NCI-H748 treated with DMSO at 0.1 percent for 48 hours (cell line): ENCODE measurements at places on chromosomes 5 and 9.

DNA sequence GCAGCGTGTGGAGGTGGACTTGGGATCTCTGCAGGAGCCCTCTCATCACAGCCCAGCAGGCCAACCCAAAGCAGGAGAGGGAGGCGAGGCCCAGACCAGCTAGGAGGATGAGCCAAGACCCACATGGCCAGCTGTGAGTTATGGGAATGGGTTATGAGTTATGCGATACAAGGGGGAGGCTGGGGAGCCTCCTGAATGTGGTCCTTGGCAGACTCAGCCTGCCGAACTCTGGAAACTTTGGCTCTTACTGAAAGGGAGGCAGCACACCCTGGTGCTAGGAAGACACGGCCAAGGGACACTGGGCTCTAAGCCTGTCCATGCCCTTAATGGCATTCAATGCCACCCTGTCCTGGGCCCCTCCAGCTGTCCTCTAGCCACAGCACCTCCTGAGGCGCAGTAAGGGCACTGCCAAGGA is 7.7 kb upstream of the VAV2 start:
- DNase-seq: no peak

DNA sequence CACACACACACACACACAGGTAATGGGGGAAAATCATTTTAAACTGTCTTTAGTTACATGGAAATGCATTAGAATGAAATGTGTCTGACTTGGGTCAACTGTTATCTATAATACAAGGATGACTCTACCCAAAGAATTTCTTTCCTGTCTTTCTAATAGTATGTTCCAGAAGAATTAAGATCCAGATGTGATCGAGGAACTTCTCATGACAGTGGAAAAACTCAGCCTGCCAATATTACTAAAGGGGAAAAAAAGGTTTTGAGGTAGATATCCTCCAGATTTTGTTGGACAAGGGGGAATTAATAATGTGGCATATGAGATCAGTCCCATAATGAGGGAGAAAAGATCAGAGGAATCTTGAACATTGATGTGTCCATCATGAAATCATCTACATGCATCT is 190.6 kb upstream of the MAP3K1 start:
- DNase-seq: no peak

DNA sequence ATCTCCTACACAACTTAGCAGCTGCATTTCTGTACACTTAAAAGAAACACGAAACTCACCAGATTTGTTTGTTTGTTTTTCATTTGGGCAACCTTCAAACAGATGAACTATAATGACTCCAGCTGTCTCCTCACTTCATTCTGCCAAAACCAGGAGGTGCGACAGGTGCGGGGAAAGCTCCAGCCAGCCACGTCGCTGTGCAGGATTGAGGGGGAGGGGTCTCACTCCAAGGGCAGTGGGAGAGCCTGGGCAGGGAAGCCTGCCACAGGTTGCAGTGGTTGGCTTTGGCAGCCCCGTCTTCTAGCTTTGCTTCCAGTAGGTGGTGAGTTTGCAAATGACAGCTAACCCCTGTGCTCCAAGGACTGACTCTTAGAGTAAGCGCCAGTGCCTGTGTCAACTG is 215.8 kb downstream of the CEMIP2 start:
- peak; percentile 13 for DNase-seq

GRCh38 chr9:79377339-79377855 is 194.4 kb upstream of the TLE4 start:
- no peak for DNase-seq

- DNase-seq: no peak
Observed at GRCh38 chr5:133687212-133688061, 75.1 kb upstream of the FSTL4 start.

DNA sequence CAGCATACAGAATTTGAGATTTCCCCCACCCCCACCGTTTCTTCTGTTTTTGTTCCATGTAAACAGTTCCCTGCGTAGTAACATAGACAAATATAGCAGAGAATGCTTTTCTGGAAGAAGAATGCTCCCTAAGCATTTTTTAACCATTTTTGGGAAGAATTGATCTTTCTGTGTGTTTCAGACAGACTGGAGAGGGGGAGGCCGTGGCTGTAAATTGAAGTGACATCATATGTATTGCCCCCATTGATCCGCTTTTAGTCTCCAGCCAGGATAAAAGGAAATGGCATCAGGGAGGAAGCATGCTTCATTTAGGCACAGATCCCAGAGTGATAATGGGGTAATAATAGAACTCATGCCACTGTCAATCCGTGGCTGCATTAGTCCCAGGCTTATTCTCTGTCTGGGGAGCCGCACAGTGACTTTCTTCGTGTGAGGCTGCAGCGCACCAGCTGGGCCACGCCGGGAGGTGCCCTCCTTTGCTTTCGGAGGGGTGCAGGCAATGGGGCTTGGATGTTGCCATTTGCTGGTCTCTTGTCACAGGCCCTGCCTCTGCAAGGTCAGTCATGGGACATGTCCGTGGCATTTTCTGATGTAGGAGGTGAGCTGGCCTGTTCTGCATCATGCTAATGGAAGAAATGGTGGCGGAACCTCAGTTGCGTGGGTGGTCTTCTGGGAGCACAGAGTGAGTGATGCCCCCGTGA is 261.5 kb downstream of the FANCC start:
- peak; percentile 27 for DNase-seq

DNA sequence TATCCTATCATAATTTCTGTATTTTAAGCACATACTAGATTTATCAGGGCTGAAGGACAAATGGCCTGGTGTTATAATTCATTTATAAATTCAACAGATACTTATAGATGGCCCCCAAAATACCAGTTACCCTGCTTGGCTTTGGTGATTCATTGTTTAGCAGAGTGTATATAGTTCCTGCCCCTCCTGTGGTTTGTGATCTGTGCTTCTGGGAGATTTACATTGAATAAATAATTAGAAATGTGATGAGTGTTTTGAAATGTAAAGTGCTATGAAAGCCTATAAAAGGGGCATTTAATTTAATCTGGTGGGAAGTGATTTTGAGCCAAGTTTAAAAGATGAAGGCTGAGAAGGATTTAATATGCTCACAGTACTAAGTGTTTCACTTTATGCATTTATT is 36.7 kb upstream of the ZCCHC7 start:
- no peak for DNase-seq

DNA sequence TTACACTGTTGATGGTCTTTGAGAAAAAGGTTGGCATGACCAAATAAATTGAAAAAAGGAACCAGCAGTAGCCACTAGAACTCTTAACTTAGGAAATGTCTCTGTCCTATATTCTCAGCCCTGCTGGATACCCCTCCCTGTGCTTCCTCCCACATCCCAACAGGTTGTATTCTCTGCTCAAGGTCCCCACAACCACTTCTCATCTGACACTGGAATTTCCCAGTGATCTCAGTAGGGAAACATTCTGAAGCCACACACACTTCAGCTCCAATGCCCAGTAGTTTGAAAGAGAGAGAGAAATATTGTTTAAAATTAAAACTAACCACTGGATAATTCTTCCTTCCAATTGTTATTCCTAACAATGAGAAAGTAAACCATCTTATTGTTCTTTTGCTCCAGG is 30.0 kb upstream of the NREP start:
- DNase-seq: no peak

- DNase-seq: no peak
Observed at GRCh38 chr5:98428806-98429205, 344.7 kb upstream of the RGMB start.

DNA sequence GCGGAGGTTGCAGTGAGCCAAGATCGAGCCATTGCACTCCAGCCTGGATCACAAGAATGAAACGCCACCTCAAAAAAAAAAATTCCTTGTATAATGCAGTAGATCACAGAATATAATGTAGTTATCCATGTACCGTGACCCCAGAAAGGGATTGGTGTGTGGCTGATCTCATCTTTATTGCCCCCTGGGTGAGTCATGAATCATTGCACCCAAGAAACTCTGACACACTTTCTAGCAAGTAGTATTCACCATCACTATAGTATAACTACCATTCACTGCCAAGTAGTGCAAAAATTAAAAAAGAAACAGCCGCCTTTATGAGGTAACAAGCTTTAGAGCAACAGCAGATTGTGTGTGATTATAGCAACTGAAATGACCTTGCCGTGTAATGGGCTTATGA is 23.7 kb upstream of the ANKH start:
- no peak for DNase-seq

GRCh38 chr5:153831973-153832372 is 206.7 kb downstream of the FAM114A2 start:
- DNase-seq: no peak

- no peak for DNase-seq
Observed at GRCh38 chr9:2242831-2243330, 227.7 kb downstream of the SMARCA2 start.

DNA sequence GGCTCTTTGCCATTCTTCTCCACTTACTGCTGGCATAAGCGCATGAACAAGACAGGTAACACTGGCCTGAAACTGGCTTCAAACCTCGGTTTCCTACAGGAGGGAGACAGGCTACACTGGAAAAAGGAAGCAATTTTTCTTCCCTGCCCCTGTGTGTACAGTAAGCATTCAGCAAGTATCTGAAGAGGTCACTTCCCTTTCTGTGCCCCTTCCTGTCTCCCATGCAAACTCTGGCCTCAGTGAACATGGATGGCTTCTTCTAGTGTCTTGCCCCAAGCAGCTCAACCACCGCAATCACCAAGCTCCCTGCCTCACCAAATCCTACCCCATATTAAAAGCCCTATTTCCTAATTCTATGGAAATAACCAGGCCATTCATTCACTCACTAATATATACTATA is 42.4 kb downstream of the SERINC5 start:
- DNase-seq: no peak

- no peak for DNase-seq
Observed at GRCh38 chr5:81204205-81204604, 28.9 kb upstream of the CKMT2 start.

- DNase-seq: no peak
Observed at GRCh38 chr5:38316544-38317224, 58.3 kb downstream of the EGFLAM start.

DNA sequence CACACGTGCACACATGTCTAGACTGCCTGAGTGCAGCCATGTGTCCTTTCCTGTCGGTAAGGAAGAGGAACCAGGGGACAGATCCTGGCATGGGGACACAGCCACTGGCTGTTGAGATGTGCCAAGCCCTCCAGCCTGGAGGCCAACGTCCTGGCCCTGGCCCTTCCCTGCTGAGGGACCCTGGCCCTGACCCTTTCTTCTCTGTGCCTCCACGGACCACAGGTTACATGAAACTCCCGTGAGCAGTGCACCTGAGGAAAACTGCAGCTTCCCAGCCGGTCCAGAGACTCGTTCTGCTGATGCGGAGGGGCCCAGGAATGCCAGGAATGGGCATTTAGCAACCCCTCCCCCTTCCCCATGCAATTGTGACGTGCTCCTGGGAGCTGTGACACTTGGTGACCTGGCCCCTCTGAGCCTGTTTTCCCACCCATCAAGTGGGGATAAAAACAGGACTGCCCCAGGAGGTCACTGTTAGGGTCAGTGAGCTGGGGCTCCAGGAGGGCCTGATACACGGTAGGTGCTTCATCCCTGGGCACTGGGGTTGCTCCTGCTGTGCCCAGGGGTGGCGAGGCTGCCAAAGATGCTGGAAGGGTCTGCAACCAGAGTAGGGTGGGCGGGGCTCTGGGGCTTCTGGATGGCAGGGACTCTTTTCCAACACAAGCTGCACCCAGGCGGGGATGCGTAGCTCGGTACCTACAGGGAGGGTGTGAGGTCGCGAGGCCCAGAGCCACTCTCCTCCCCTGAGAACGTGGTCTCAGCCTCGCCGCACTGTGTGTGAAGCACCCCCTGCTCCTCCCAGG is 151.5 kb downstream of the C9orf50 start:
- DNase-seq: no peak

DNA sequence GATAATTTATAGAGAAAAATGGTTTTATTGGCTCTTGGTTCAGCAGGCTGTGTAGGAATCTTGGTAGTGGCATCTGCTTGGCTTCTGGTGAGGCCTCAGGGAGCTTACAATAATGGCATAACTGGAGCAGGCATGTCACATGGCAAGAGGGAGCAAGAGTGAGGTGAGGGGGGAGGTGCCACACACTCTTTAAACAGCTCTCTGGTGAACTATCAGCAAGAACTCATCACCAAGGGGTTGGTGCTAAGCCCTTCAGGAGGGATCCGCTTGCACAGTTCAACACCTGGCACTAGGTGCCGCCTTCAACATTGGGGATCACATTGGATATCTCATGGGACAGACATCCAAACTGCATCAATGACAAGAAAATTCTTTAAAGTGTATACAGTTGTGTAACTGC is 10.5 kb downstream of the GPBP1 start:
- DNase-seq: no peak

- DNase-seq: peak; percentile 82
Observed at GRCh38 chr5:119411361-119412278, 40.7 kb upstream of the HSD17B4 start.

DNA sequence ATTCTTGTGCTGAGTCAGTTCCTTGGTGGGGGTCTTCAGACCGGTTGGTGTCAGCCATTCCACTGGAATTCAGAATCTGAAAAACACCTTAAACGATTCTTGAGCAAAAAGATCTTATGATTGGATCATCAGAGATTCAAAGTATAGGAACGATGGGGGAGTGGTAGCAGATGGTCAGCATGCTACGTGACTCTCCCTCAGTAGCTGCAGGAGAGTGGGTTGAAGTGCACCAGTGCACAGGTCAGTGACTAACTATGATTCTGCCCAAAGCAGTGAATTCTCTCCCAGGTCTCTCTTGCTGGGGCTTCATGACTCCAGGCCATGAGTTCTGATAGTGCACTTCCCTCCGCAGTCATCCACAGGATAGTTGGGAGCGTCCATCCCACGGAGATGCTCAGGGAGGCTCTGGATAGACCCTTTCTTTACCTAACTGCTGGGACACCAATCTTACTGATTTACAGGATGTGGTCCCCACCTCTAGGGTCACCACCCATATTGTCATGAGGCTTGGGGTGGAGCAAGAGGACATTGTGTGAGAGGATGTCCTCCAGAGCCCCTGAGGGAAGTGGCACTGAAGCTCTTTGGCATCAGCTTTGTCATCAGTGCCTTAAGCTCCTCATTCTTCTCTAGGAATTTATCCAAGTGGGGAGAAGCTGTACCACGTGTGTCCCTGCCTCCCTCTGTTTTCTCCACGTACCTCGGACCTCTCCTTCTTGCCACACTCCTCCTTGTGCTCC is 62.0 kb downstream of the RASGRF2 start:
- no peak for DNase-seq

- DNase-seq: no peak
Observed at GRCh38 chr5:162801235-162801634, 636.2 kb upstream of the CCNG1 start.

DNA sequence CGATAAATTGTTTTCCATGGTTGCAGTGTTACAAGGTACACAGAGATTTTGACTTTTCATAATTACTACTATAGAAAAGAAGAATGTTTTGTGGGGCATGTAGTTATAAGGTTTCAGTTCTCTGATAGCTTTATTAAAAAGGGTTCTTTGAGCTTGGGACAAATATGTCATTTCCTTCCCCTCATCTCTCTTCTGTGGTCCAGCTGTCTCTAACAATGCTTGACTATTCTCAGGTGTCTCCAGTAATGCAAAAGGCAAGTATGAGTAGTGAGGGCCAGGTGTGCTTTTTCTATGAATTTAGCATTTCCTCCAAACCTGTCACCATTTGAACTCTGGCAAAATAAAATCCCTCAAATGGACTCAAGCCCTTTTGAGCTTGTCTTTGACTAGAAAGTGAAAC is 84.3 kb downstream of the SLF1 start:
- DNase-seq: no peak

GRCh38 chr5:43227655-43228054 is 35.6 kb downstream of the NIM1K start:
- no peak for DNase-seq
